ENCODE measurements at places on chromosomes 1 and 21. TPM values are rescaled to one million over a fixed set of nuclear protein-coding genes. Genes with fewer than 3 reads are reported as not detected.

- no peak for DNase-seq
Observed at GRCh38 chr21:27818847-27819246, 852.0 kb upstream of the ADAMTS5 start.

GRCh38 chr1:150563340-150564038 is 14.3 kb downstream of the ADAMTSL4 start:
- no peak for DNase-seq

Gene JAM2
- total RNA-seq, result 2.1 TPM

Gene GPR161
- total RNA-seq, result 0.32 TPM

DNA sequence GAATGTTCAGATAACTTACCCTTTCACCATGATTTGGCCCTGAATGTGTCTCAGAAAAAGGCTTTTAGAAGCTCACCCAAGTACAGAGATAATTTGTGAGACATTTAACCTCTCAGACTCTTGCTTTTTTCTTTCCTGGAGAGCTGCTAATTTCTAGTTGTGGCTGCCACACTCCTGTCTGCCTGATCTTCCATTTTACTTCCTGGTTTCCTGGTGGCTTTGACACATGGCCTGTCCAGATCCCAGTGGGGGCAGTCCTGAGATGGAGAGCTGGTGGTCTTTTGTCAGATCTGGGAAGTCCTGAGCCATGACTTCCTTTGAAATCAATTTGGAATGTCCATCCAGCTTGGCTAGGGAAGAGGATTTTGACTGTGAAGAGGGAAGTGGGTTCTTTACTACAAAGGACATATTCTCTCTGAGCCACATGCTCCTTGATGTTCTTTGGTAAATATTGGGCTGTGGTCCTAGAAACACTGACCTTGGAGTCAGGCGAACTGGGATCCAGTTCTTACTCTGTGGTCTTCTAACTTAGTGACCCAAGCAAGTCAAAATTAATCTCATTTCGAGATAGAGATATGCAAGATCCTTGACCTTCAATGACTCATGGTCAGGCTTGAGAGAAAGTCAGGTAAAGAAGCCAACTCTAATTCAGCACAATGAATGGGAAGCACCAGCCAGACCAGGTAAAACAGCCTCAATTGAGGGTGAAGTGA is 78.0 kb upstream of the HSD17B7 start:
- DNase-seq, result no peak

- DNase-seq, result no peak
Observed at GRCh38 chr1:184074383-184074782, 22.9 kb downstream of the TSEN15 start.

All from activated B cell treated with CpG ODN at 0.5 μM for 24 hours (primary cell).